Colonic mucosa (tissue), 4 donors: ENCODE measurements at places on chromosomes 4 and X. TPM values are rescaled to one million over a fixed set of nuclear protein-coding genes. Genes with fewer than 3 reads are reported as not detected.

Gene PNMA6E
- total RNA-seq, result not detected

Gene CTAG2
- total RNA-seq, result not detected

Gene VCX2
- total RNA-seq, result not detected

Gene RTL9
- total RNA-seq, result not detected

Gene NAP1L2
- total RNA-seq, result 2.1 TPM

DNA sequence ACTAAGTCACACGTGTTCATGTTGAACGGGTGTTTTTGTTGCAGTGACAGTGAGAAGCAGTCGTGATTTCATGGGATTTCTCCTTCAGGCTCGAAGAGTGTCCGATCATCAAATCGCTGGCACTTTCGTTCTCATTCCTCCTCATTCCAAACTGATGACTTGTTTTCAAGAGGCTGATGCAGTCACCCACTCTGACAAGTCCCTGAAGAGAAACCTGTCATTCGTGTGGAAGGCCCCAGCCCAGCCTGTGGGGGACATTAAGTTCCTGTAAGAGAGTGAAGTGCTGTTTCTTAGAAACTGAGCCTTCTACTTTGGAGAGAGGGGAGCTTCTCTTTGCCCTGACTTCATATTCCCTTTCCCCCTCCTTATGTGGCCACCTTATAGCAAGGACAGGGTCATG, 8.0 kb downstream of the REELD1 start:
- no peak for DNase-seq
